Breast epithelium (tissue), 4 donors: ENCODE measurements at places on chromosomes 2 and 18.

GRCh38 chr2:220956429-220956828, 615.7 kb downstream of the EPHA4 start:
- DNase-seq, result no peak

- no peak for DNase-seq
Observed at GRCh38 chr18:55384551-55385275, 203.3 kb downstream of the TCF4 start.

- no peak for DNase-seq
Observed at GRCh38 chr2:208179028-208179609, 10.7 kb downstream of the C2orf80 start.

- DNase-seq, result no peak
Observed at GRCh38 chr2:197700960-197701359, 4.2 kb upstream of the MARS2 start.

GRCh38 chr2:201890453-201890852, 84.1 kb downstream of the CDK15 start:
- no peak for DNase-seq

DNA sequence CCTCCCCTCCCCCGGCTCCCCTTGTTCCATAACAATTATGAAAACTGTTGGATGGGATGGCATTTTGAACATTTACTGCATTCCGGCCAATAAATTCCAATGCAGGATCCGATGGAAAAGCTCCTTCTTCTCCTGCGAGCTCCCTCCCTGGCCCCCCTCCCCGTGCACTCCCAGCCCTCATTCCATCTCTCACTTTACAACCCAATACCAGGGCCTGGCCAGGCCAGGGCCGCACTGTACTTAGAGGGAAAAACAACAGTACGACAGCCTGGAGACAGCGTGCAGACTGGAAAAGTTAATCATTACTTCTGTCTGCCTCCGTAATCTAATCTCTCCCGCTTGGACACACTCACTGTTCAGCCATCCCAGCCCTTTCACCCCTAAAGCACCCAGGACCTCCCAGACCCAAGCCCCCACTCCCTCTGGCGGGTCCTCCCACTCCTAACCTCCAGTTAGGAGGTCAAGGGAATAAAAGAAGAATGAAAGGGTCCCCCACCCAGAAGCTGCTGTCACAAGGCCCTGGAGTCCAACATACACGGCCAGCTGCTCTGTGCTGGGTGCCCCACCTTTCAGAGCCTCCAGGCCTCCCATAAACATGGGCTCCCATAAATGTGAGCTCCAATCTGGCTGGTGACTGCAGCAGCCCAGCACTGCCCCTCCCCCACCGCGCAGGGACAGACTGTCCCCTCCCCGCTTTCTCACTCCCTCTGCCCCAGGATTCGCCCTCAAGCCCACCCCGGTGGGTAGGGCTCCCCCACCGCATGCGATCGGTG, 20.6 kb downstream of the SMAD7 start:
- no peak for DNase-seq

DNA sequence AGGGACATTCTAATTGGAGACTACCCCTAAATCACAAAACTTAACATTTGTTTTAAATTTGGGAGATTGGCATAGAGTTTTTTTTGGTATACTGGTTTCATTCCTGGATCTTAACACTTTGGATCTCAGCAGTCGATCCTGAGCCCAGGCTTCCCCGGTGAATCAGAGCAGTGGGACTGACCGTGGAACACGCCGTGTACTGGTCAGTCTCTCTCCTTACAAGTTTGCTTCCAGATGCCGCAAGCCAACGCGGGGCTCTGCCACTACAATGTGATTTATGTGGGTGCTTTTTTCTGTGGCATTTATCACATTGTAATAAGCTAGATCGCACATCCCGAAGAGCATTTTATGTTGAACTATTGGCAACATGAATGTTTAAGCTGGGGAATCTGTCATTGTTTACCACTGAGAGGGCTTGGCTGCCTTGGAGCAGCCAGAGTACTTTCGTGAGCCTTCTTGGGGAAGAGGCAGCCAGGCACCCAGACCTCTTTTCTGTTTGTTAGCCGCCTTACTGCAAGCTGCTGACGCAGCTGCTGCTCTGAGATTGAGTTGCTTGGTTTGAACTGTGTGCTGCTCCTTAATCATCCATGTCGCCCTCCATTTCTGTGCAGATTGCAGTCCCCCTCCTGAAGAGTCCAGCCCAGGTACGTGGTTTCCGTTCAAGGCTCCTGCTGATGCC, 49.3 kb downstream of the COA5 start:
- no peak for DNase-seq
